HFF-Myc (cell line): ENCODE measurements at places on chromosomes 4 and X.

GRCh38 chr4:39023059-39023458, 9.2 kb downstream of the TMEM156 start:
- DNase-seq, result no peak

GRCh38 chr4:184255361-184255760, 37.7 kb upstream of the ENPP6 start:
- no peak for DNase-seq

- no peak for DNase-seq
These were observed 26.1 kb upstream of the EXOC1L start for GRCh38 chr4:55793479-55793878.

DNA sequence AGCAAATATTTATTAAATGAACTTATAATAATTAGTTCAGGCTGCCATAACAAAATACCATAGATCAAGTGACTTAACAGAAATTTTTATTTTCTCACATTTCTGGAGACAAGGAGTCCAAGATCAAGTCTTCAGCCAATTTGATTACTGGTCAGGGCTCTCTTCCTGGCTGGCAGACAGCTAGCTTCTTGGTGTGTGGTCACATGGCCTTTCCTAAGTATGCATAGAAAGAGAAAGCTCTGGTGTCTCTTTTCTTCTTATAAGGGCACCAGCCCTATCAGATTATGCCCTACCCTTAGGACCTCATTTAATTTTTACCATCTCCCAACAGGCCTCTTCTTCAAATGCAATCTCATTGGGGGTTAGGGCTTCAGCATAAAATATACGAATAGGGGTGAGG, 438.5 kb upstream of the INTU start:
- no peak for DNase-seq
